Occipital lobe (tissue), 3 donors: ENCODE measurements at places on chromosomes 3 and 15. TPM values are rescaled to one million over a fixed set of nuclear protein-coding genes. Genes with fewer than 3 reads are reported as not detected.

The RLBP1 gene
- 2.3 TPM for total RNA-seq

The SRP14 gene
- 112 TPM for total RNA-seq

The CYP11A1 gene
- total RNA-seq = not detected

The EIF4E3 gene
- total RNA-seq = 20.9 TPM

The MESP2 gene
- not detected for total RNA-seq

The RTP1 gene
- total RNA-seq = not detected

The IQSEC1 gene
- total RNA-seq = 14.3 TPM

The VIPR1 gene
- total RNA-seq = 0.16 TPM

The EPHB1 gene
- 20.1 TPM for total RNA-seq

The TEX55 gene
- total RNA-seq = not detected

The ARIH1 gene
- total RNA-seq = 42.7 TPM

The MYRIP gene
- total RNA-seq = 12.5 TPM
